ENCODE measurements at places on chromosomes 12 and 14. TPM values are rescaled to one million over a fixed set of nuclear protein-coding genes. Genes with fewer than 3 reads are reported as not detected.

DNA sequence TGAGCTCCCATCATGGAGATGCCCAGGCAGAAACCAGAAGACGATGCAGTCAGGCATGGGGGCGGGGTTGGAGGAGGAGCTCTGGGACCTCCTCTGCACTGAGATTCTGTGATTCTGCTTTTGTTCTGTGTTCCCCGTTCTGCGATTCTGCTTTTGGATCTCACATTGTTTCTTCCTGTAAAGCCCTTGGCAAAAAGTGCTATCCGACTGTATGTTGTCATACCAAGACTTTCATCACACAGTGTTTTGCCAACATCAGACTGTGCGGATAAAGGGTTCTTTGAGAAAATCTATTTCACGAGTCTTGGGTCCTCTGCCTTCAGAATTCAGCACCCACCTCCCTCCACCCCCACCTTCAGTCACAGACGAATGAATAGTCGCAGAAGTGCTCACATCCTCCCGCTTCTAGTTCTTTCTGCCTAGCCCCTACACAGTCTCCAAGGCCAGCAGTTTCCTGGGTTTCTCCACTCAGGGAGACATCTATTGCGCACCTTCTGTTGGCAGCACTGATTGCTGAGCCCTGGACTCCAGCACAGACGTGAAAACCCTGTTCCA lies 24.7 kb upstream of the PWP1 start:
- no peak for DNase-seq

GRCh38 chr14:25832585-25832984 lies 765.2 kb downstream of the NOVA1 start:
- DNase-seq: no peak

DNA sequence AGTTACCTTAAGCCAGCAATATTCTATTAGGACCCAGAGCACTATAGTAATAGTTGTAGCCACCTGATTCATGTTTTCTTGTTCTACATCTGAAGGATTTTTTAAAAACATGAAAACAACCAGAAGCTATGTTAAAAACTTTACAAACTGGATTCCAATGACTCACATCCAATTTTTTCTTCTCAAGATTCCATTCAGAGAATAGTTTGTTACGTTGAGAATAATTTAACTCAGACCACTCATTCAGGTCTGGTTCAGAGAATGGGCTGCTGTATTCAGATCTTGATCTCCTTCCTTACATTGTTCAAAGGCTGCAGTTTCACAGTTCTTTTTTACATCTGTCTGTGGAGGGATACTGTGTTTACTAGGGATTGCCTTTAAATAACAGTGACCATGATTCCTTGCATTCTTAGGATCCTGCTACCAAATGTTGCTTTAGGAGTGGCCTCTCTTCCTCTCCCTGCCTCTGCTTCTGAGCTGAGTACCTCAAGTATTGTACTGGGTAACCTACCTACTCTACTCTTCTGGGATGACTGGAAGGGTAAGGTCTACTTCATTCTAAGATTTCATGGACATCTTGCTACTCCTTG lies 448.0 kb upstream of the FBXO33 start:
- DNase-seq: no peak

DNA sequence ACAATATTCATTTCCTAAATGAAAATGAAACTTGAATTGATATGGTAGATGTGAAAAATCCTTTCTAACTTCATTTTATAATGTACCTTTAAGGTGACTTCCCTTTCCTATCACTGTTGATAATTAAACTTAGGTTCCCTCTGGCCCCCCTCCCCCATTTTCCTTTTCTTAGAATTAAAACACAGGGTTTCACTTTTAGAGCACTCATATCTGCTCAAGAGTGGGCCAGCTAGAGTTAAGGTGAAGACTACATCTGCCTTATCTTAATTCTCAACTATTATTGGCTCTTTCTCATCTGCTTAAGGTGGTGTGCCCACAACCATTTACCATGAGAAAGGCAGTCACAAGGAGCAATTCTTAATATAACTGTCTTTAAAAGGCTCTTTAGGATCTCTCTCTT lies 49.7 kb downstream of the LIN52 start:
- no peak for DNase-seq

DNA sequence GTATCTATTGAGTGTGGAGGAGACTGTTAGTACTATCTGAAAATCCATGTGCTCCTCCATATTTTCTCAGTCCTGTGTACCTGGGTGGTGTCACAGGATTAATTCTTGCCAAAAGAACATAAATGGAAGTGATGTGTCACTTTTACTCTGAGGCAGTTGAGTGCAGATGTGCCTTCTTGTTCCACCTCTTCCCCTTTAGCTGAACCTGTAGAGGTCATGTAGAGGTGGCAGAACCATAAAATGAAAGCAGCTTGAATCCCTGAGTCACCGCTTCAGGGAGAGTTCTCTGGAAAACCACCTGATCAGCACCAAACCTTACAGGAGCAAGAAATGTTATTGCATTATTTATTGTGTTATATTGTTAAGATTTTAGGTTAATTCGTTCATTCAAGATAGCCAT lies 14.7 kb upstream of the SLC25A3 start:
- no peak for DNase-seq

- no peak for DNase-seq
These were observed 364.8 kb downstream of the NELL2 start for GRCh38 chr12:44511289-44511688.

GRCh38 chr12:130336723-130337487 lies 782 bp upstream of the PIWIL1 start:
- no peak for DNase-seq

- no peak for DNase-seq
These were observed 239.9 kb upstream of the MIS18BP1 start for GRCh38 chr14:45492876-45493275.

GRCh38 chr14:69044965-69045555 lies 66.0 kb upstream of the ACTN1 start:
- DNase-seq: no peak

- no peak for DNase-seq
These were observed 438.4 kb upstream of the DCN start for GRCh38 chr12:91620992-91621391.

GRCh38 chr12:19856389-19856788 lies 417.1 kb downstream of the AEBP2 start:
- no peak for DNase-seq

GRCh38 chr12:15979096-15980092 lies 68.3 kb downstream of the DERA start:
- no peak for DNase-seq

DNA sequence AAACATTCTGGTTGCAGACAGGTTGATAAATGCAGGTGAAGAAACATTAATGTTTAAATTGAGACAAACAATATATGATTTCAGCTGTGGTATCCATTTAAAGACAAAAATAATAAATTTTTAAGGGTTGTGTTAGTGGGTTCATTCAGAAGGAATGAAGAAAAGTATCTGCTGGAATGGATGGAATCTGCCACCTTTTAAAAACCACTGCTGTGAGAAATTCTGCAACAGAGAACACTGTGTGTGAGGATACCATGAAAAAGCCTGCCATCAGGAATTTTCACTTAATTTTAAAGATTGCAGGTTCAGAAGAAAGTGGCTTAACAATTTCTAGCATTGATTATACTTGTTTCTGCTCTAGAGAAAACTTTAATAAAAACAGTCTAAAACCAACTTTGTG lies 184.6 kb upstream of the SOX5 start:
- no peak for DNase-seq

- DNase-seq: no peak
These were observed 352.5 kb downstream of the C12orf50 start for GRCh38 chr12:87676731-87677130.

DNA sequence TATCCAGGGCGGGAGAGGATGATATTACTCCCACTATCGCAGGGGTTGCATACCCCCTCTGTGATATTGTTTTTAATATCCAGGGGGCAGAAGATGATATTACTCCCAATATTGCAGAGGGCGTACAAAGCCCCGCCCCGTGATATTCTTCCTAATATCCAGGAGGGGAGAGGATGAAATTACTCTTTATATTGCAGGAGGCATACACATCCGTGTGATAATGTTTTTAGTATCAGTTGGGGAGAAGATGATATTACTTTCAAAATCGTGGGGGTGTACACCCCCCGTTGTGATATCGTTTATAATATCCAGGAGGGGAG lies 52.9 kb upstream of the OXA1L start:
- no peak for DNase-seq

GRCh38 chr14:93219103-93219726 lies 12.2 kb downstream of the UBR7 start:
- DNase-seq: no peak

GRCh38 chr12:27024291-27024690 lies 1.9 kb downstream of the MED21 start:
- DNase-seq: no peak

DNA sequence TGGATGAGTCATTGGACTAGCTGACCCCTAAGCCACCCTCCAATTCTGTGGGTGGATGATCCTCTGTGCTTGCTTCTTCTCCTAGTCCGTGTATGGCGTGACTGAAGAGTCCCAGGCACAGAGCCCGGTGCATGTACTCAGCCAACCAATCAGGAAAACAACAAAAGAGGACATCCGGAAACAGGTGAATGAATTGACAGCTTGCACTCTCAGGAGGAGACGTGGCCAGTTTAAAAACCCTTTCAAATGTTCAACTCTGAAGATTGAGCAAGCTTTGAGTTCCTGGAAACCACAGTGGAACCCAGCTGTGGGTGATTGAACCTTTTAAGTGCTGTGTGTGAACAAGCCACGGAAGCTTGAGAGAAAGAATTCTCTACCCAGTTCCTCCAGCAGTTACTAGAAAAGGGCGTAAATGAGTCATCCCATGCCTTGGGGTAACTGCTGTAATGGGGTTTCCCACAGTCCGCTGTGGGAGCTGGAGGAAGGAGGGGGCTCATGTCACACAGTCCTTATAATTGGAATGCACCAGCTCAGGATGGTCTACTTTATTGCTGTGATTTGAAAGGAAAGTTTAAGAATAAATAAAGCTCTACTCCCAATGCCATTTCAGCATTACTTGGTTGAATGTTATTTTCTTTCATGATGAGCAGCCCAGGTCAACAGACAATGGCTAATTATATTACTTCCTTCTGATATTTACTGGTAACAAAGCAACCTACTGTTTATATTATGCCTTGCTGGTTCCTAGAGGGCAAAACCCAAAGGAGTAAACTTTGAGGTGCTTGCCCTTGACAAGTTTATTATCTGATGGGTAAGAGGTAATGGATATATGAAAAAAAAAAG lies 417.0 kb downstream of the DPF3 start:
- no peak for DNase-seq

DNA sequence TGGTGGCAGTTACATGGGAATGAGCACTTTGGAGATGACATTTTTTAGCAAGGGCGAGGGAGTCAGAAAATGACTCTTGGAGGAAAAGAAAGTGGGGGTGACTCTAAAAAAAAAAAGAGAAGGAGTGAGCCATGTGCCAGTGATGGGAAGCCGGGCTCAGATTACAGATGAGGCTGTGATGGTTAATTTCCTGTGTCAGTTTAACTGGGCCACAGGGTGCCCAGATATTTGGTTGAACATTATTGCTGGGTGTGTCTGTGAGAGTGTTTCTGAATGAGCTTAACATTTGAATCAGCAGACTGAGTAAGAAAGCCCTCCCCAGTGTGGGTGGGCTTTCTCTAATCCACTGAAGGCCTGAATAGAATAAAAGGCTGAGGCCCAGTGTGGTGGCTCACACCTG lies 26.8 kb upstream of the CCDC60 start:
- DNase-seq: no peak

DNA sequence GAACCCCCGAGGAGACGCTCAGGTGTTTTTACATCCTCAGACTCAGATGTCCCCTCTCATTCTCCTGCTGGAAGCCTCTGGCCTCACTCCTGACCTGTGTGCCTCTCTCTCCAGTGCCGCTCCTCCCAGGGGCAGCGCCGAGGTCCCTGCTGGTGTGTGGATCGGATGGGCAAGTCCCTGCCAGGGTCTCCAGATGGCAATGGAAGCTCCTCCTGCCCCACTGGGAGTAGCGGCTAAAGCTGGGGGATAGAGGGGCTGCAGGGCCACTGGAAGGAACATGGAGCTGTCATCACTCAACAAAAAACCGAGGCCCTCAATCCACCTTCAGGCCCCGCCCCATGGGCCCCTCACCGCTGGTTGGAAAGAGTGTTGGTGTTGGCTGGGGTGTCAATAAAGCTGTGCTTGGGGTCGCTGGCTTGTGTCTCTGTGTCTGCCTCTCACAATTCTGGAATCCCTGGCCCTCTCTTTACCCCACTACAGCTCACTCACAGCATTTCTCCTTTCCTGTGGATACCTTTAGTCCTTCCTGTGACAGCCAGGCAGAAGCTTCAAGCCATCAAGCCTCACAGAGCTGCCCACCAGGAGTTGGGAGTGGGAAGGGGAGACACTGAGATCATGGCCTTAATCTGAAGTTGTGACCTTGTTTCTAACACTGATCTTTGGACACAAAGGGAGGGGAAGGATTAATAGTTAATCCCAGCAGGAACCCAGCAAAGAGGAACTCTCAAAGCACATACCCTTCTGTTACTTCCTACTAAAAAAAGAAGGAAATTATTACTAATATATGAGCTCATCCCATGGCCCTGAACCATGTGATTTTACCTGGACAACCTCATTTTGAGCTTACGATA lies 1.1 kb upstream of the SOAT2 start:
- DNase-seq: no peak

DNA sequence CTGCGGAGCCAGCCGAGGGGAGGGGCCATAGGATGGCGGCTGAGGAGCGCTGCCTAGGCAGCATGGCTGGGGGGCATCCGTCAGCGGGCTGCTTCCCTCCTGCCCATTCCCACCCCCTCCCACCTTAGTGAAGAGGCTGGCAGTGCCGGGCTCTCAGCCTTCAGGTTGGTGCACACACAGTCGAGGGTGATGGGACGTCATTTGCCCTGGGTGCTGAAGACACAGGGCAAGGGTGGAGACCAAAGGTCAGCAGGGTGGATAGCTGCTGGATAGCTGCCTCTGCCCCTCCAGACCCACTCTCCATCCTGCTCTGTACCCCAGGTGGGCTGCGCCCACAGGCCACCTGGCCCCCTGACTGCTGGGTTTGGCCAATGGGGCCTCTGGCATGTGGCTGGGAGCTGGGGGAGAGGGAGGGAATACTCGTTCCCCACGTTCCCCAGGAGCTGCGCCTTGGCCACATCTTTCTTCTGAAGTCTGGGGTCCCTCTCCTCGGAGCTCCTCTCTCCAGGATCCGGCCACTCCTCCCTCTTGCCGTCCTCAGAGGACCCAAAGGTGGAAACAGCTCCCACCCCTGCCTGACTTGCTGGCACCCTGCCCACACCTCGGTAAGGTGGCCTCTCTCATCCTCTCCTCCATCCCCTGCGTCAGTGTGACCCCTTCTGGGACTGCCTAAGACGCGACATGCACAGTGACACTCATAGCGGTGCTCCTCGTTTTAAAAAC lies 11.2 kb upstream of the CDC42BPB start:
- DNase-seq: no peak

- no peak for DNase-seq
These were observed 52.8 kb downstream of the ARF6 start for GRCh38 chr14:49945448-49946319.

Gene SAMD15
- 0.79 TPM for total RNA-seq

Gene FOXN4
- total RNA-seq: 0.10 TPM

Gene KRT6C
- 3.5 TPM for total RNA-seq

Gene ASB2
- 6.1 TPM for total RNA-seq

Gene OR6C2
- not detected for total RNA-seq

Gene CD163L1
- 12.7 TPM for total RNA-seq

Gene FGD4
- 21.9 TPM for total RNA-seq

Gene STXBP6
- total RNA-seq: 7.6 TPM

Gene FBLN5
- total RNA-seq: 46.5 TPM
